ENCODE measurements at places on chromosomes 2 and 18. TPM values are rescaled to one million over a fixed set of nuclear protein-coding genes. Genes with fewer than 3 reads are reported as not detected.

The STPG4 gene
- 0.25 TPM for total RNA-seq

The AKAIN1 gene
- total RNA-seq: not detected

The SDC1 gene
- 79.0 TPM for total RNA-seq

The FBXO48 gene
- 0.39 TPM for total RNA-seq

The TDRD15 gene
- total RNA-seq: not detected

The MAPRE2 gene
- 36.1 TPM for total RNA-seq

The UGT1A8 gene
- total RNA-seq: not detected

The GNAL gene
- 0.37 TPM for total RNA-seq

The SLC9A2 gene
- not detected for total RNA-seq

The LANCL1 gene
- total RNA-seq: 54.5 TPM

The AFF3 gene
- total RNA-seq: 0.61 TPM

The CYP1B1 gene
- not detected for total RNA-seq

DNA sequence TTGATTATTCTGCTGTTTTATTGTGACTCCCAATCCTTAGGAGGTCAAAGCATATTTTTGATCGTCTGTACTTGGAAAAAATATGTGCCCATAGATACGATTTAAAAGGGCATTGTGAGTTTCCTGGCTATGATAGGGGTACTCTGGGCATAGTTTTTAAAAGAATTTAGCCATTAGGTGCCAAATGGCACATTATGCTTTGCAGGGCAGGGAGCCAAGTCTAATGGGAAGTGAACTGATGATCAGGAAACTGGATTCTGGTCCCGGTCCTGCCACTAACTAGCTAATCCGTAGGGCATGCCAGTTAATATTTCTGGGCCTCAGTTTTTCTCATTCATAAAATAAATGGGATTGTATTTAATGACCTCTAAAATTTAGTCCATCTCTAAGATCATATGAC is 189.3 kb downstream of the LTBP1 start:
- DNase-seq: no peak

- DNase-seq: peak; percentile 91
Measured at GRCh38 chr2:65064728-65065552, 8.7 kb downstream of the CEP68 start.

- no peak for DNase-seq
Measured at GRCh38 chr2:122145856-122146255, 390.4 kb downstream of the TSN start.

GRCh38 chr2:118672571-118673158 is 174.8 kb downstream of the EN1 start:
- DNase-seq: no peak

DNA sequence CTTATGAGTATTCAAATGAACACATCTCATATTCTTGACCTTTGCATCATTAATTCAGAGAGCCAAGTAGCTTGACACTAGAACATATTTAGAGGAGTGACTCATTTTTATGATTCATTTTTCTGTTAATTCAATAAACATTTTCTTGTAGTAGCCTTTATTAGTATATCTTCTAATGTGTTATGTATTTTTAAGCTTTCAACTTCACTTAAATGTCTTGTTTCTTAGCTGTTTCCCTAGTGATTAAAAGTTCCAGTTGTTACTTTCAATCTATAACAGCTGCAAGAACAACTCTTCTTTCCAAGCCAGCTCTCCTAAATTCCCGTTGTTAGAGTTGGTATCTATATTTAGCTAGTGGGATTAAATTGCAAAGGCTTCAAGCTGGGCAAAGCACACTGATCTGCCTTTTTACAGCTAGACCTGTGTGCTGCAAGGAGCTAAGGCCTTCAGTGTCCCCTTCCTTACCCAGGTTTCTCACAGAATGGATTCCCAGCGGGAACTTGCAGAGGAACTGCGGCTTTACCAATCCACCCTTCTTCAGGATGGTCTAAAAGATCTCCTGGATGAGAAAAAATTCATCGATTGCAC is at the start of gene KLHL41:
TSS of gene KLHL41 (plus strand) at position 405 of the 588 bp plus-strand sequence. CDS start at position 482, 77 bp downstream.
- DNase-seq: no peak

- DNase-seq: peak; percentile 14
Measured at GRCh38 chr2:18684206-18685038, 95.1 kb upstream of the NT5C1B start.

DNA sequence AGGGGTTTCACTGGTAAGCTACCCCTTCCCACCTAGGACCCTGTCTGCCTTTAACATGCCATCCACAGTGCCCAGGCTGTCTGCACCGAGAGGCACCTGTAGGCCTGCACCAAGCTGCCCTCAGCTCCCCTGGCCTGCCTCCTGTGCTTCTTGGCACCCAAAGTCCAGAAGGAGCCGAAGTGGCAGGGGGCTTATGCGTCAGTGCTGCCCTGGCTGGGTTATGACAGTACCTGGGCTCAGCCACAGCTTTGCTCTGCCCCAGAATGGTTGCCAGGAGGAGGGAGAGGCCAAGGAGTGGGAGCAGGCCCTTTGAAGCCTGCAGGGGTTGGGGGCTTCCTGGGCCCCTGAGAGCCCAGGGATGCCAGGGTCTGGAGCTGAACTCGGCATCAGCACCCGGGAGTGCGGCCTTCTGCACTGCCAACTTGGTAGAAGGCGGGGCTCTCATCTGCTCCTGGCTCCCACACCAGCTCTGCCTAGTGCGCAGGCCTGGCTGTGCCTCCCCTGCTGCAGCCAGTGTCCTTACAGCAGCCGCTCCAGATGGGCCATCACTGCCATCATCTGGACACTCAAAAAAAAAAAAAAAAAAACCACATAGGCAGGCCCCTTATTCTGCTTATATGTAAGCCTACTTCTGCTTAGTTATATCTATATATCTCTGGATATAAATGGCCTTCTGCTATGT is 155.4 kb downstream of the THSD7B start:
- DNase-seq: no peak

DNA sequence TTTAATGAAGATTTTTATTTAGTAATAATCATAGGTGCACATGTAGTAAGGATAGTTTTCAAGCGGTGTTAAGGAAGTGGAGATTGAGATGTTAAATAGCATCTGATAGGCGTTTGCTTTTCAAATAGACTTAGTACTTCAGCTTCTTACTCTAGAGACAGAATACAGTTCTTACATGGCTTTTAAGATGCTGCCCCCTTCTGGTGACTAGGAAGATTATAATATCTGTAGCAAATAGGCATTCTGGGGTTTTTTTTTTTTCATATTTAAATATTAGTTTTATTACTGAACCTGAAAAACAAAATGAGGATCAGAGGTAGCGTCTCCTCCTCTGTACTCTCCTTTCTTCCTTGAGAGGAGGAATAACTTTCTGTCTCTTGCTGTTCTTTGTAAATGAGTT is 100.2 kb downstream of the AGAP1 start:
- DNase-seq: peak; percentile 75

DNA sequence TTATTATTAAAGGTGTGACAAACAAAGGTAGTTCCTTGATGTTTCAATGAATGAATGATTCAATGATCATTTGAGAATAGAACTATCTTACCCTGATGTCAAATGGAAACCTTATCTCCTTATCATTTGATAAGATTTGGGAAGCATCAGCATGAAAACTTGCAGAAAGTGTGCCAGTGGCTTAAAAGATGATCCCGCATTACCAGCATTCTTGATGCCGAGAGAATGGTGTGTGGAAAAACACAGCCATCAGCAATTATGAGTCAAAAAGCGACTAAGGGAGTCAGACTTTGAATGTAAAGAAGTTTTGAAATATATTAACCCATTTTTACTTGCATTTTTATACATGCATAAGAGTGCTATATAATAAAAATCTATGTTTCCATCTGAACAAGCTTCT is 93.7 kb downstream of the MAIP1 start:
- no peak for DNase-seq

GRCh38 chr2:170823088-170823897 is 6.6 kb downstream of the GAD1 start:
- DNase-seq: no peak

GRCh38 chr18:8051453-8051852 is 484.3 kb downstream of the PTPRM start:
- no peak for DNase-seq

DNA sequence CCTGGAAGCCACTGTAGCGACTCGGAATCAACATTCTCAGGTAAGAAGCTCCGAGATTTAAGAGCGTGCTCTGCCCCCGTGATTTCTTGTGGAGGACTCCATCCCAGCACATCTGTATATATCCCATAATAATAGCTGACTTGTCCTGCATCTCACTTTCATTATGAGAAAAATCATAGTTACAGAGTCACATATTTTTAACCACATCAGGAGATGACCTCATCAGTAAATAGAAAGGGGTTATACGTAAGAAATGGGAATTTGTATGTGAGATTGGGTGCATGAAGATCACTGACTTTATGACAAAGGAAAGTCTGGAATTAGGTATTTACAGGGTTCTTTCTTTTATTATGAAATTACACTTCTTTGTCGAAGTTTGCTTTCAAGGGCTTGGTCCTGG is 16.4 kb upstream of the TMEM18 start:
- no peak for DNase-seq

DNA sequence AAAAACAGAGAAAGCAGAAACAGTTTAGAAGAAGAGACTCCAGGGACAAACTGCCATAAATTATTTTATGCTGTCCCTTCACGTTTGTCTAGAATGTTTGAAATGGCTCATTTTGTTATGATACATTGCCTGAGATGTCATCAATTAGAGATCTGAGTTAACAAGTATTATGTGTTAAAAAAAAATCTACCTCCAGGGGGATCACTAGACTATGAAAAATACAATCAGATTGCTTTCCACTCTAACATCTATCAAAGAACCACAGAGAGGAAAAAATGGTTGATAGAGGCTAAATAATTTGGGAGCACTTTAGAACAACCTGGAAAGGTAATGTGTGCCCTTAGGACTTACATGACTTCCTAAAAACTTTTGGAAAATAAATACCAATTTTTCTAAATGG is 103.8 kb upstream of the CCDC150 start:
- DNase-seq: no peak

GRCh38 chr2:88746929-88747490 is 55.5 kb downstream of the RPIA start:
- no peak for DNase-seq

DNA sequence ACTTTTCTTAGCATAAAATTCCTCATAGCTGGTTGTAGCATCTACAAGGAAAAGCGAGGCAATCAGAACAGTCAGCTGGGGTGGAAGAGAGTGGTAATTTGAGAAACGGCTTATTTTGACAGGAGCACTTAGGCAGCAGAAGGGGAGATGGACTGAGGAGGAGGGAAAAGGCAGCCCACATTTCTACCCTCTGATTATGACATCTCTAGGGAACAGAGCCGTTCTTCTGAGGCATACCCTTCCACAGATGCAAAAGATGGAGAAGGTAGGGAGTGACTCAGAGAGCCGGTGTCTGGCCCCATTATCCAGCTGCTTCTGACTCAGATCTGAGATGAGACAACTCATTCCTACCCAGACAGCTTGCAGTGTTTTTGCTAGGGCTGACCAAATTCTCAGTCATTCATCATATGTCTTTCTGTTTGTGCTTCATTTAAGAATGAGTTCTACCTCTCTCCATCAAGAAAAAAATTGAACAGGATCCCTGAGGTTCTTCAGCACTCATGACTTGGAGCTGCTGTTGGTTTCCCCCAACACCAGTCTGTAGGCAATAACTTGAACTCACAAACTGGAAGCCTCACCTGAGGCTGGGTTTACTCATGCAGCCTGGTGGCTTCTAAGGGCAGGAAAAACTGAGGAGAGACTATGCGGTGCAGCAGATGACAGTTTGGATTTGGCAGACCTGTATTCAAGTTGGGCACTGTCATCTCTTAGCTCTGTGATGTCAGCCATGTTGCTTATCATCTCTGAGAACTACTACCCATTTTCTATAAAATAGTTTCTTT is 15.9 kb upstream of the SEC11C start:
- DNase-seq: peak; percentile 81

DNA sequence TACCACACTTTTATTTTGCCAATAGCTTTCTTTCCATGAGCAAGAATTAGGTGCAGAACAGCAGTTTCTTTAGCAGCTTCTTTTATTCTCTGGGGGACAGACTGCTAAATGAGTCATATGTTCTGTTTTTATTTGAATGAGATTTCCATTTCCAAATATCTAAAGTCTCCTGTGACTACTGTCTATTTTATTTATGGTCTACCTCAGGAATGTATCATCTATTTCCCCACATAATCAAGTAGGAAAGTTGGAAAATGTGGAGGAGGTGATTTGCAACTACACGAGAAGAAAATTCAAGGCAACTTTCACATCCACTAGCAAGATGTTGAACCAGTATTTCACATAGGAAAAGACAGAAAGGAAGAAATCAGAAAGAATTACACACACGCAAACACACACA is 139.9 kb upstream of the MEX3C start:
- no peak for DNase-seq

GRCh38 chr2:104923665-104924064 is 69.8 kb downstream of the POU3F3 start:
- no peak for DNase-seq

GRCh38 chr2:102434655-102435381 is 11.9 kb downstream of the IL18RAP start:
- no peak for DNase-seq

Data from HFFc6 (cell line).